Left lung (tissue), 14 donors: ENCODE measurements at places on chromosomes 16 and 17. TPM values are rescaled to one million over a fixed set of nuclear protein-coding genes. Genes with fewer than 3 reads are reported as not detected.

DNA sequence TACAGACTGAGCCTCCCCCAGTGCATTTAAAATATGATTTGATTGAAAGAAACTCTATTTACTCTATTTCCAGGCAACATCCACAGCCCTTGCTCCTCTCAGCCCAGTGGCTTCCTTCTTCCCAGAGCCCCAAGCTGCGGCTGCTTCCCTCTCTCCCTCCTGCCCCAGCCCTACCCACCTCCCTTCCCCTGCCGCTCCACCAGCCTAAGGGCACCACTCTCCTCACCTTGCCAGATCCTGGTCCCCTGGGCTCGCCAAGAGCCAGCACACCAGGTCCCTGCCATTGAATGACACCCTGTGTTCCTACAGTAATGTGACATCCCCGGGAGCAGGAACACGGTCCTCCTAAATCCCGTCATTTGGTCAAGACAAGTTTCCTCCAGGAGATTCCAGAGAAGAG lies 236.0 kb downstream of the RBFOX3 start:
- no peak for DNase-seq

DNA sequence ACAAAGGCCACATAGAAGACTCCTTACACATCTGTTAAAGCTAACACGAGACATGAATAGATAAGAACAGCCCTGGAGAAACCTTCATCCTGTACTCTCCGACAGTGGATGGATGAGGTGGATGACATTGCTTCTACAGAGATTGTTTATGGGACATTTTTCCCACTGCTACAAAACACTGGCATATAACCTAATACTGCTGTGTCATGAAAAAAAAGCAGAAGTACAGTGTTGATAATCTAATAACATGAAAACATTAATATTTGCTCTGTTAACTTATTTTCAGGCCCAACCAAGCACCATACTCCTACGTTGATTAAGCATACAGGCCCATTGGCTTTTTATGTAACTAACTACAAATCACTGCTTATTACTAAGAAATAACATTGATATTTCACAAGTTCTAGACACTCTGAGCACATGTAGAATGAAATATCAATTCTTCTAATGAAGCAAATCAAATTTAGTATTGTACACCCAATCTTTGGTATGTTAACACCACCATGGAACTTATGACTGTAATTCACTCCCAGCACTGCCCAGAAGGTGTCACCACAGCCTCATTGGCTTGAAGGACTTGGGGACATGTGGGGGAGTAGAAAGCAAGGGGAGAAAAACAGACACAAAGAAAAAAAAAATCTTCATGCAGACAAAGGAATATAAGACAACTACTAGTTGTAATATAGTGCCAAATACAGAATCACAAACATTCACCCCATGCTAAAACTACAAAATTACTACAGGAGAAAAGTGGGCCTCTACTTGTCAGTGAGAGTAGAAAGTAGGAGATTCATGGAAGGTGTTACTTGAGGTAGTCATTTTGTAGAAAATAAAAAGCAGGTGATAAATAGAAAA lies 330.0 kb upstream of the PMFBP1 start:
- DNase-seq, result peak; percentile 46

GRCh38 chr16:82855471-82855870 lies 228.7 kb downstream of the CDH13 start:
- no peak for DNase-seq

DNA sequence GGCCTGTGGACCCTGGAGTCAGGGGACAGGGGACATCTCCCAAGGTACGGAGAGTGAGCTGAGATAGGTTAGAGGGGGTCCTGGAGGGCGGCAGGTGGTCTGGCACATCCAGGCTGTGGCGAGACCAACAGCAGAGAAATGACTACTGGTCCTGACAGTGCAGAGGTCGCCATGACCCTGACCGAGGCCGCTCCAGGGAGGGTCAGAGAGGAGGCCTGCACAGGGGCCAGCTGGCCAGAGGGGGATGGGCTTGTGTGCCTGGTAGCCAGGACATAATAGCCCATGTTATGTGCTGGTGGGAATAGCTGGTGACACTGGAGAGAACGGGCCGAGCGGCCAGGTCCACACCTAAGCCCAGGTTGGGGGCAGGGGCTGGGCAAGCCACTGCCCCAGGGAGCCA lies 40.6 kb upstream of the ZC3H18 start:
- DNase-seq, result peak; percentile 47

DNA sequence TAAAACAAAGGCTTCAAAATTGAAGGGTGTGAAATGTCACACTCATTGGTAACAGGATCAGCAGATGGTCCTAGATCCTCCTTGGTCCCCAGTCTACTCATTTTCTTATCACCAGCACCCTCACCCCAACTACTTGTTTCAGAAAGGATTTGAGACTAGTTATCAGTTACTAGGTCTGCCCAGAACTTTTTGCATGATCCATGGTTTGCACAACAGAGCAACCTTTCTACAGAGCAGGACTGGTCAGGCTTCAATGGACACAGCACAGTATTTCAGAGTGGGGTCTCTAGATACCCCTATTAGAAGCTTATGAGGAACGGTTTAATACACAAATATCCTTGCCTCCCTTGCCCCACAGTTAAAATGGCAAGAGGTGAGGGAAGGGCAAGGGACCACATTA lies 25.6 kb downstream of the TTC19 start:
- no peak for DNase-seq

- no peak for DNase-seq
Measured at GRCh38 chr16:56852968-56853367, 12.0 kb upstream of the SLC12A3 start.

GRCh38 chr17:43846221-43846712 lies 709 bp upstream of the CD300LG start:
- DNase-seq, result peak; percentile 70

DNA sequence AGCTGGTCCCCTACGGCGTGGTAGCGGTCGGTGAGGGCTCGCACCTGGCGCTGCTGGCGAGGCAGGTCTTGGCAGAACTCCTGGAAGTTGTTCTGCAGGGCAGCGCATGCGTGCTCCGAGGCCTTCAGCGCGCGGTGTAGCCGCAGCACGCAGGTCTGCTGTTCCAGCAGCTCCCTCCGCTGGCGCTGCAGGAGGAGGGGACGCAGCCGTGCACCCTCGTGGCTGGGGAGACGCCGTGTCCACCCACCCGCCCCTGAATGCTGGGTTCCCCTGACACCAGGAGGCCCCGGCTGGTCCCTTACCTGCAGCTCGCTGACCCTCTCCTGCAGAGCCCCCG lies 12.2 kb downstream of the EVPL start:
- DNase-seq, result no peak

GRCh38 chr16:86919578-86920305 lies 341.4 kb downstream of the FOXL1 start:
- no peak for DNase-seq

DNA sequence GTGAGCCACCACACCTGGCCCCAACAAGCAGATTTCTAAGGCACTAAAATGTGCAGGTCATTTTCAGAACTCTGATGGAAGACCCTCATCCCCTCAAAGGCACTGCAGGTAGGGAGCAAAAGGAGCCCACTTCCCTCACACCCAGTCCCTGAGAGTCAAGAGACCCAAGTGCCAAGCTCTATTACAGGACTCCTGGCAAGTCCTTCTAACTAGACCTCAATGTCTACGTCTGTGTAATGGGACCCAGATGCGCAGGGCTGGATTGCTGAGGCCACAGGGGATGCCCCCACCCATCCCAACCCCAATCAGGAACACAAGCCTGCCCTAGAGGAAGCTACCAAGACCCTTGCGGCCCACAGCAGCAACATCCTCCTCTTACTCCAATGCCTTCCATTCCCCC lies 2.7 kb downstream of the PLLP start:
- no peak for DNase-seq

- DNase-seq, result no peak
Measured at GRCh38 chr17:61058066-61058465, 341.6 kb upstream of the TBX2 start.

TPSG1 gene
- total RNA-seq, result not detected

BCO1 gene
- 0.50 TPM for total RNA-seq

C16orf92 gene
- not detected for total RNA-seq

DNAAF8 gene
- 4.2 TPM for total RNA-seq
